ENCODE measurements at places on chromosomes 11 and 22.

DNA sequence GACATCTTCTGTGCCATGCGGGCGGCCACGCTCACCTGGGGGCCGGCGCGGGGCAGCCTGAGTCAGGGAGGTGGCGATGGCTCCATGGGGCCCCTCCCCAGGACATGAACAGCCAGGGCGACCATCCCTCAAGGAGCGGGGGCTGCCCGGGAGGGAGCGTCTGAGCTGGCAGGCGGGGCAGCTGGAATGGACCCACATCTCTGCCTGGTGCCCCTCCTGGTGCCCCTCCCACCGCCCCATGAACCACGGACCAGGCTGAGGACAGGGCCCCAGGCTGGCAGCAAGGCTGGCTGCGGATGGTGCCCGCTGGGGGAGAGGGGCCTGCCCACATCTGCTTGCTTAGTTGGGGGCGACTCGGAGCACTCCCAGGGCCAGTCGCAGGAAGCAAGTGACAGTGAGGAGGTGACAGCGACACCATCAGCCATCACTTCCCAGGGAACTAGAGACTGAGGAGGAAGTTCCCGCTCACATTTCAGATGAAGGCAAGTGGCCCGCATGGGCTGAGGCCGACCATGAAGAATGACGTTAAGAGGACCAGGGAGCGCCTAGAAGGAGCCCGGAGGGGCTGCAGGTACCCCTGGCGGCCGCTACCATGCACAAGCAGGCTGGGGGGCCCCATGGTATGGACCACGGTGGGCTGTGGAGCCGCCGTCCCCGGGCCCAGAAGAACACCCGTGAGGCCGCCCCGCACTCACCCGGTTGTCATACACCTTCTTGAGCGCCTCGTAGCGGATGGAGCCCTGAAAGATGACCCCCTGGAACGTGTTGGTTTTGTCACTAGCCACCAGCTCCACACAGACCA is 37.3 kb downstream of the KIAA0930 start:
- no peak for DNase-seq

DNA sequence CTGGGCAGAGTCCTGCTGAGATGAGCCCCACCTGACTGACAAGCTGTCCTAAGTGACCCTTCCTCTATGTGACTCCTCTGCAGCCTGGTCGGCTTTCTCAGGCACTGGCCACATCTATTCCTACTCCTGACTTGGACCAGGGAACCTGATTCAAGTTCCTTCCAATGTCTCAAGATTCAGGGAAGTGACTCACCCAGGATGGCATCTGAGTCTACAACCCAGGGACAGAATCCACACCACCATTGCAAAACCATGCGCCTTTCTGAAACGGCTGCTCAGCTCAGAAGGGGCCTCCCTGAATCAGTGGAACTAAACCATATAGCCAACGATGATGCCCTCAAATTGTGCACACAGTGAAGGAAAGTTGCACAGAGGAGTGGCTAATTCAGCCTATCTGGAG is 63.9 kb upstream of the CSNK2A3 start:
- DNase-seq, result no peak

DNA sequence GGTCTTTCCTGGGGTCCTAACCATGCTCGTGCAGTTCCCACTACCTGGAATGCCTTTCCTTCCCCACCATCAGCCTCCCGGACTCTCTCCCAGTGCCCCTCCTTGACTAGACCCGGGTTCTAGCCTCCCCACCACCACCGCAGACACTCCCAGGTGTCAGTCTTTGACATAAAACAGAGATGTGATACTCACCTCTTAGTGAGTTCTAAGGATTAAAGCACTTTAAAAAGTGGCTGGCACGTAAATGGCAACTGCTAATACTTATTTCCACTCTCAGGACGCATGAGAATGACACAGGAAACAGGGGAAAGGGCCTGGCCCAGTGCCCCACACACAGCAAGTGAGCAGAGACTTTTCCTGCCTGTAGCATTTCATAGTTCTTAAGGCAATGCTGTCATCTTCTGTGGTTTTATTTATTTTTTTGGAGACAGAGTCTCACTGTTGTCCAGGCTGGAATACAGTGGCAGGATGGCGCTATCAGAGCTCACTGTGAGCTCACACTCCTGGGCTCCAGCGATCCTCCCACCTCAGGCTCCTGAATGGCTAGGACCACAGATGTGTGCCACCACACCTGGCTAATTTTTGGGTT is 1.9 kb upstream of the SLC25A45 start:
- DNase-seq, result no peak

- no peak for DNase-seq
Observed at GRCh38 chr11:43825217-43825816, 55.3 kb upstream of the ALKBH3 start.

DNA sequence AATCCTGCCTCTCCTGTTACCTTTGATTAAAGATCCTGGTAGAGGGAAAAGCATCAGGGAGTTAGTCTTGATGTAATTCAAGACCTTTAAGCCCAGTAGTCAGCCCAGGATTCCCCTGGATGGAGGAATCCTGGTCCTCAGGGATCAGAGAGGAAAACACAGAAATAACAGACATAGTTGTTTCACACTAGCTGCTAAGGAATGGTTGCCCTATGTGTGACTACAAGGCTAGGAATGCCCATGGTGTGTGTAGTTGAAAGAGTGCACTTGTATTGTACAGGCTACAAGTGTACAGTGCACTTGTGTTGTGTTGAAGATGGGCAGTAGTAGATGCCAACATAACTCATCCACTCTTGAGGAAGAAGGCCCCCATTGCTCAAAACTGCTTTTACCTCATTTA is 226.8 kb downstream of the AASDHPPT start:
- DNase-seq, result no peak

DNA sequence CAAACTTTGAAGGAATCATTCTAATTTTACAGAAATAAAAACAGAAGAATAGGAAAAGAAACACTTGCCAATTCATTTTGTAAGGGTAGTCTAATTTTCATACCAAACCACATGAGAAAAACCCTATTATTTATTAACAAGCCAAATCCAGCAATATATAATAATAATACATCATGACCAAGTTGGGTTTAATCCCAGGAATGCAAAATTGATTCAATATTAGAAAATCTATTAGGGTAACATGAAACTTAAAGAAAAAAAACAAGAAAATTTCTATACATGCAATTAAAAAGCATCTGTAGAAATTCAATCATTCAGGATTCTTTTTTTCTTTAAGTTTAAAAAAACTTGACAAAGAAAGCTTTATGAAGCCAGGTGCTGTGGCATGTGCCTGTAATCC is 16.8 kb downstream of the MAPK1 start:
- no peak for DNase-seq

DNA sequence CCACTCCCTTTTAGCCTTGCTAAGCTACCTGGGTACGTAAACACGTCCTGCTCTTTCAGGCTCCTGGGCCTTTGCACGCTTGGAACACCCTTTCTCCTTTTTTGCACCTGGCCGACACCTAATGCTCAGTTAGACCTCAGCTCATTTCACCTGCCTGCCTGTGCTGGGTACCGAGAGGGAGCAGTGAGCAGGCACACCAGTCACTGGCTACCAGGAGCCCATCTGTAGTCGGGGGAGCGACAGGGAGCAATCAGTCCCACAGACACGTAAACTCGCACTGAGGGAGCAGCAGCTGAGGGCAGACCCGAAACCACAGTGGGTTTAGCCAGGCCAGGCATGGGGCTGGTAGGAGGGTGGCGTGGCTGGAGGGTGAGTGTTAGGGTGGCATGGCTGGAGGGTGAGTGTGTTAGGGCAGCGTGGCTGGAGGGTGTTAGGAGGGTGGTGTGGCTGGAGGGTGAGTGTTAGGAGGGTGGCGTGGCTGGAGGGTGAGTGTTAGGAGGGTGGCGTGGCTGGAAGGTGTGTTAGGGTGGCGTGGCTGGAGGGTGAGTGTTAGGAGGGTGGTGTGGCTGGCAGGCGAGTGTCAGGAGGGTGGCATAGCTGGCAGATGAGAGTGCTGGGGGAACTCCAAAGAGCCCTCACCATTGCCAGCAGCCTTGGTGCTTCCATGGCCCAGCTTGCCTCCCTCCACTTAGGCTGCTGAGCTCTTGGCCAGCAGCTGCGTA is 6.4 kb upstream of the GTSE1 start:
- no peak for DNase-seq

- no peak for DNase-seq
Observed at GRCh38 chr11:78876676-78877075, 302.0 kb upstream of the NARS2 start.

GRCh38 chr22:45308391-45308956 is 1.3 kb upstream of the FAM118A start:
- no peak for DNase-seq

DNA sequence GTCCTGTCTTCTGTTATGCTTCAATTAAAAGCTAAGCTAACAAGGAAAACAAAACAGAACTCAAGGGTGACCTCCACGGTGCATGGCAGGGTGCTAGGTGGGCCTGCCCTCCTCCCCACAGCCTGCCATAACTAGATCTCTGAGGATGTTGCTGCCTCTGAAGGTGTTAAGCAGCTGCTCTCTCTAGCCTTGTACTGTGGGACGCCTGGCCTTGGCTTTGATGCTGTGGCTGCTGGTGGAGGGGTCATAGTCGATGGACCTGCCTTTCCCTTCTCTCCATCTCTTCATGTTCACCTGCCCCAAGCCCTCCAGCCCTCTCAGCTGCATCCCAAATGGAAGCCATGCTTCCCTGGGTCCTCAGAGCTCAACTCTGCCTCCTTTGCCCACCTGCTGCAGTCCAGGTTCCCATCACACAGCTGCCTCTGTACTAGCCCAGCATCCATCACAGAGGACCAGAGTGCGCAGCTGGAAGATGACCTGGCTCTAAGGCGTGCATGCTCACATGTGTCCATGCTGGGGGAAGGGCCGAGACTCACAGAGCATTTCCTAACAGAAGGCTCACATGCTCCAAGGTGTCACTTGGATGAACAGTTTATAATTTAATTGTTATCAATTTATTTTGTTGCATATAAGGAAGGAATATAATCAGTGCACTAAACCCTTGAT is 180.3 kb upstream of the E2F8 start:
- no peak for DNase-seq

DNA sequence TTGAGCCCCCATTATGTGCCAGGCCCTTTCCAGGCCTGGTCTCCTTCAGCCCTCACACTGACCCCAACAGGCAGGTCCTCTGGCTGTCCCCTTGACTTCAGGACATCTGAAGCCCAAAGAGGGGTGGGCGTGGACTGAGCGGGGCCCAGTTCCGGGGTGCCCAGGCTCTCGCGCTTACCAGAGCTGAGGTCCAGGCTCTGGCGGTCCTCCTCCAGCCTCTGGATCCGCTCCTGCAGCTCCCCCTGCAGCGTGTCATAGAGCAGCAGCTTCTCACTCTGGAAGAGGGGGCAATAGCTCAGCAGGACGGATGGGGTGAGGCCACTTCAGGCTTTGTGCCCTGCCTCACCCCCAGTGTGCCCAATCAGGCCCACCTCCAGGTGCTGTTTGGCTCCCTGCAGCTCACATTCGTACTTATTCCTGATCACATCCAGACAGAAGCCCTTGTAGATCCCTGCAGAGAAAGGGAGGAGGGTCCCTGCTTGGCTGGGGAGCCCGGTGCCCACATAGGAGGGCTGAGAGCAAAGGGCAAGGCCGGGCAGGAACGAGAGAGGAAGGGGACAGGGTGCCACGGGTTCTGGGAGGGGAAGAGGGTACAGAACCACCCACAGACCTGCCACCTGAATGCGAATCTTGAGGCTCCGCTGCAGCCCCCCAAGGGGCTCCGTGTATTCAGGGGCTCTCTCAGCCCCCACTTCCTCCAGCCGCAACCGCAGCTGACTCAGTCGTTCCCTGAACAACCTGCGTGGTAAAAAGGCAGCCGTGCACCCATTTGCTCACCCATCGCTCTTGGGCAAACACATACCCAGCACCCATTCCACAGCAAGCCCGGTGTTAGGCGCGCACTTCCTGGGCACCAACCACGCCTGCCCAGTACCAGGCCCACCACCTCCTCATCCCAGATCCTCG is 4.1 kb downstream of the BRMS1 start:
- DNase-seq, result no peak

GRCh38 chr11:121091492-121092152 is 9.4 kb upstream of the TECTA start:
- DNase-seq, result peak; percentile 99

DNA sequence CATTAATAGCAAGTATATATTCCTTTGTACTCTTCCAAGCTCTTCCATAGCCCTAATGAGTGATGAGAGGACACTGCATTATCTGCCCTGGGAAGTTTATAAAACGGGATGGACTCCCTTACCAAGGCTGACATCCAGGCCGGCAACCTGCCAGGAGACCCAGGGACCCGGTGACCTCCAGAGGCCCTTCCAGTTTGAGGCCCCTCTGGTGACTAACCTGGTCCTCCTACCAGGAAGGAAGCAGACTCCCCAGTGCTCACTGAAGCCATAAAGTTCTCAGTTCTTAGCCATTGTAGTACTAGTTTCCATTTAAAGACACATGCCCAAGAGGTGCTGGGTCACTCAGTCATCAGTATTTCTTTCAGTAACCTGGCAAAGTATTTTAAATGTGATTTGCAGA is 345.4 kb downstream of the TENM4 start:
- DNase-seq, result no peak

DNA sequence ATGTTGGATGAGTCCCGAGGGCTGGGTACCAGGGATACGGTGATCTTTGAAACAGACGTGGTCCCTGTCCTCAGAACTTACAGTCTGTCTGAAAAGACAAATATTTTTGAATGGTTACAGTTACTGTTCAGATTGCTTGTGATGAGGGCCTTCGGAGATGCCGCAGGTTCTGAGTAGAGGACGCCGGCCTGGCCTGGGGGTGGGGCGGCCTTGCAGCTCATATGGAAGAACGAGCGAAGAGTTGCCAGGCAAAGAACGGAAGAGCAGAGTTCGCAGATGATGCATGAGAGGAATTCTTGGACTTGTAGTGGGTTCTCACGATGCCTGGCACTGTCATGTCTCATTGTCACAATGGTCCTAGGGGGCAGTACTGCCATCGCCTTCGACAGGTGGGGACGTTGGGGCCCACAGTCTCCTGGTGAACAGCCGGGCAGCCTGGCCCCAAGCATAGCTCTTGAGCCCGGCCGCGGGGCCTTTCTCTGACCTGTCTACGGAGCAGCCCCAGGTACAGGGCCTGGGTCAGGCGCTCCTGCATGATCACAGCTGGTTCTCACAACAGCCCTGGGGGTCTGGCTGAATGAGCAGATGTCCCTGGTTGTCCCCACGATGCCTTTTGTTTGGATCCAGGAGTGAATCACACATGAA is 60.9 kb upstream of the PARVG start:
- no peak for DNase-seq

DNA sequence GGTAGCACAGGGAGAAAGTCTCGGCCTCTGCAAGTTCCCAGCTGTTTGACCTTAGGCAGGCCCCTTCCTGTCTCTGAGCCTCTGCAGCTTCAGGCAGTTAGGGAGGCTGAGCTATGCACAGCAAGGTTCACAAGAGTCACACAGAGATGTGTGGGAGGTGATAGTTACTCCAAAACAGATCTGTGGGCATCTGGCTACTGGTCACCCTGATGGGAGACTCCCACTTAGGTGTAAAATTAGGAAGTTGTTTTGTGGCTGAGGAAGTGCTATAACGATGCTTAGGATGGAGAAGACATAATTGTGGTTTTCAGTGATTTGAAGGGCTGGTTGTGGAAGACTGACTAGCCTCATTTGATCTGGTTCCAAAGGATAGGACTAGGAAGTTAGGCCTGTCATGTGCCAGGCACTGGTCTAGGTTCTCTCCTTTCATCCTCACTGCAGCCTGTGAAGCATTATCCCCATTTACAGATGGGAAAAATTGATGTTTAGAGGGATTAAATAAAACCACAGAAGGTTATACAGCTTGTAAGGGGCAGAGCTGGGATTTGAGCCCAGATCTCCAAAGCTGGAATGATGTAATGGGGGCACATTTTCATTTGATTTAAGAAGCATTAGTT is 13.5 kb downstream of the ACO2 start:
- DNase-seq, result no peak
